ENCODE measurements at places on chromosomes 6 and 20.
A peak's percentile ranks its signal among the peaks of the same experiment; 100 is the strongest.

GRCh38 chr6:1738558-1739081, 128.9 kb downstream of the FOXC1 start:
- no peak for DNase-seq

DNA sequence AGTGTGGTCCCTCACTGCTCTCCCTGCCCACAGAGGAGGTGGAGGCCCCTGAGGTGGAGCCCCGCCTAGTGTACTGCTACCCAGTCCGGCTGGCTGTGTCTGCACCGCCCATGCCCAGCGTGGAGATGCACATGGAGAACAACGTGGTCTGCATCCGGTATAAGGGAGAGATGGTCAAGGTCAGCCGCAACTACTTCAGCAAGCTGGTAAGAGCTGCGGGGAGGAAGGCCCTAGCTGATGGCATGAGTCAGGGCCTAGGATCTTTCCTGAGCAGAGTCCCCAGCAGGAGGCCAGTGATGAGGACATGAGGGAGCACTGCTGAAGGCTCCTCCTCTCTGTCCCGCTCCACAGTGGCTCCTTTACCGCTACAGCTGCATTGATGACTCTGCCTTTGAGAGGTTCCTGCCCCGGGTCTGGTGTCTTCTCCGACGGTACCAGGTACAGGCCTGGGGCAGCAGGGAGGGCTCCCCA, 11.2 kb downstream of the PCIF1 start:
- DNase-seq, result no peak

- no peak for DNase-seq
These were observed 49.8 kb upstream of the ADTRP start for GRCh38 chr6:11828262-11828870.

DNA sequence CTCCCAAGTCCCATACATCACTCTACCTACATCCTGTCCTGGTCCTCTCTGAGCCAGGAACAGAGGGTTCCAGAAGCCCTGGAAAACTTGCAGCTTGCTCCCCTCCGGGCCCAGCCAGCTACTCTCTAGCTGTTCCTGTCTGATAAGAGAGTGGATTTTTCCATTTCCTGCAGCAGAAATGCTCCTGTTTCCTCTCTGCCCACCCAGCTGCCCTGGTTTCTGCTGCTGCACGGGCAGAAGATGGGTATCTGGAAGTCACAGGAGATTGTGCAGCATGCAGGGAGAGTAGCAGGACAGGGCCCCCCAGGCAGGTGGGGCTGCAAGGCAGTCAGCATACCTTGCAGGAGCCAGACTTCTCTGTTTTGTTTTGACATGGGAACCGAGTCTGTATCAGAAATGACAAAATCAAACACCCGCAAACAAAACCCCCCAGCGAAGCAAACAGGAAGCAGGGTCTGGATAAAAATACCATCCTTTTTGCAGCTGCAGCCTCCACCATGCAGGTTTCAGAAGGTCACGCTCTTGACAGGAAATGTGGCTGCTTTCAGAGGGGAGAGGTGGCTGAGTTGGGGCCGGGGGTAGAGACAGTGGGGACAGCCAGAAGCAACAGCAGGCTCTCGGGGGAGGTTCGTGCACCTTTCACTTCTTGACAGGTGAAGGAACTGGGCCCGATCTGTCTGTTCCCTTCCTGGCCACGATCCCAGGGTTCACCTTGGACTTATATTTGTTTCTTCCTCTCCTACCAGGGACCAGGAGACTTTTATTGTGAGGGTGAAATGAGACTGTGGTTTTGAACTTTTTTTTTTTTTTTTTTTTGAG, 50.8 kb upstream of the FAM83D start:
- no peak for DNase-seq

GRCh38 chr20:40948465-40949267, 80.0 kb upstream of the TOP1 start:
- DNase-seq, result no peak

GRCh38 chr6:2086326-2086965, 159.0 kb downstream of the GMDS start:
- no peak for DNase-seq

DNA sequence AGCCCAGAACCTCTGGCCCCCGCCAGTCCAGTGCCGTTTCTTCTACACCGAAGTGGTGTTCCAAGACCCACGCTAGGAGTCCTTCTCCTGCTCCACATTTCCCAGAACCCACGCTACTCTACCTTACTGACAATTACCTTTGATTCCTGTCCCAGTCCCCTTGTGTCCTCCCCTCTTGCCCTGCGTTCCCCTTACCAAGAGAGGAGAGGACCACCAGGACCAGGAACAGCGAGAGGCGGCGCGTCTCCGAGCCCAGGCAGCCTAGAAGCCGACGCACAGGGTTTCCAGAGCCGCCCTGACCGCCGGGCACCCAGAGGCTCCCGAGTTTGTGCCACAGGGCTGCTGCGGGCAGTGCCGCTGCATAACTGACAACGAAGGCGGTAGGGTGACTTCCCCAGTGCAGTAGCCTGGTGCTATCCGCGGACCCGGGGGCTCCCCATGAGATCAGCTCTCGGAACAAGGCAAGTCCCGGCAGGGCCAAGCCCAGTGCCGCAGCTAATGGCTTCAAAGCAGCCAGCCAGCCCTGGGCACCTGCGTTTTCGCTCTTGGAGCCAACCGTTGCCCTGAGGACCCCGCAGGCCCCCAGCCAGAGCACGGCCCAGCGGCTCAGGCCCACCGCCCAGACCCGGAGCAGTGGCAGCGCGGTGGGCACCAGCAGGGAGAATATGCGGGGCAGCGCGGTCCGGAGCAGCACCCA, 512 bp downstream of the TAP1 start:
- no peak for DNase-seq

DNA sequence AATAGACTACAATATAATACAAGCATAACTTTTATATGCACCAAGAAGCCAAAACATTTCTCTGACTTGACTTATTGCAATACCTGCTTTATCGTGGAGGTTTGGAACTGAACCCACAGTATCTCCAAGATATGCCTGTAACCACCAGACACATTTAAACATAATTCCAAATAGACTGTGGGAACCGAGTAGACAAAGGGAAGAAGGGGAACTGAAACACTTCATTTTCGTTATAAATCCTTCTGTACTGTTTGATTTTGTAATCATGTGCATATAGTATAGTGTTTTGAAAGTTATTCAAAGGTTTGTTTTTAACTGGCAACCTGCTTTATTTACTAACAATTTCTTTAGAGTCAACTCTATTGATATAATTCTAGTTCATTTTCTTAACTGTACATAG, 154.9 kb upstream of the BEND6 start:
- no peak for DNase-seq

DNA sequence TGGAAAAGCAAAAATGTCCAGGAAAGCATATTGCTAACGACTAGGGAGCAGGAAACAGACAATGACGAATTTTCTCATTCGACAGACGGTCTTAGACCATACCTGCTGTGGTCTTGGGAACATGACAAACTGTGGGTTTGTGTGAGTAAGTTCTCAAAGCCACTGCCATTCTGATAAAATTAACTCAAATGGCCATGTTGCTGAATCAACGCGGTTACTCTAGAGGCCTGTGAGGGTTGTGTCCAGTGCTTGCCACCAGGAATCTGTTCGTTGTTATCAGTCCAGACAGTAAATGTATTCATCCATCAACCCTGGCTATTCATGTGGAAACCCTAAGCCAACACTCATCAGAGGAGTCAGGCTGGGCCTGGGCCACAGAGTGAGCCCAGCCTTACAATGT, 124.3 kb downstream of the MYLK4 start:
- DNase-seq, result no peak

DNA sequence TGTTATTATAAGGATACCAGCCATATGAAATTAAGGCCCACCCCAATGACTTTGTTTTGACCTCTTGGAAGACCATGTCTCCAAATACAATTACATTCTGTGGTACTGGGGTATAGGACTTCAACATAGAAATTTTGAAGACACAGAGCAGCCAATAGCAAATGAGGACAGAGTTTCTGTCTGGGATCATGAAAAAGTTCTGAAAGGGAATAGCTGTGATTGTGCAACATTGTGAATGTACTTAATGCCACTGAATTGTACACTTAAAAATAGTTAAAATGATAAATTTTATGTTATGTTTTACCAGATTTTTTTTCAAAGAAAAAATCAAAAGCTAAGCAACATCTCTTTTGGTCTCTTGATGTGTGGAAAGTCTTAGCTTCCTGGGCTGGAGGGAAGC, 27.0 kb upstream of the AGPAT4 start:
- no peak for DNase-seq

- no peak for DNase-seq
These were observed 60.0 kb downstream of the JARID2 start for GRCh38 chr6:15305909-15306308.

- no peak for DNase-seq
These were observed 4.9 kb downstream of the SRMS start for GRCh38 chr20:63542696-63543095.

DNA sequence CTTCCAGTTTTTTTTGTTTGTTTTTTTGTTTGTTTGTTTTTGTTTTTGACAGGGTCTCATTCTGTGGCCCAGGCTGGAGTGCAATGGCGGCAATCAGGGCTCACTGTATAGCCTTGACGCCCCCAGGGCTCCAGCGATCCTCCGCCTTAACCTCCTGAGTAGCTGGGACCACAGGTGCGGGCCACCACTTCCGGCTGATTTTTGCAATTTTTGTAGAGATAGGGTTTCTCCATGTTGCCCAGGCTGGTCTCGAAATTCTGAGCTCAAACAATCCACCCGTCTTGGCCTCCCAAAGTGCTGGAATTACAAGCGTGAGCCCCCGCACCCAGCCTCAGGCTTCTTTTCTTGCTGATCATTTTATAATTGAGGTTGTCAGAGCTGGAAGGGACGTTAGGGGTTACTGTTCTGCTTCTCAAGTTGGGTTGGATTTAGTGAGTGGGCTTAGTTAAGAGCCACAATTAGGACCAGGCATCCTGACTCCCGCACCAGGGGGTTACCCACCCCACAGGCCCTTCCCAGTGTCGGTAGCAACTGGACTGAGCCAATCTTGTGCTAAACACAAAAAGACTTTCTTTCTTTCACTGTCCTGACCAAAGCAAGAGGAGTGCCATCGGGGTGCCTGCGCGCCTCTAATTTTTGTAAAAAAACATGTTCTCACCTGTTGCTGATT, 13.1 kb upstream of the ZSCAN9 start:
- no peak for DNase-seq

DNA sequence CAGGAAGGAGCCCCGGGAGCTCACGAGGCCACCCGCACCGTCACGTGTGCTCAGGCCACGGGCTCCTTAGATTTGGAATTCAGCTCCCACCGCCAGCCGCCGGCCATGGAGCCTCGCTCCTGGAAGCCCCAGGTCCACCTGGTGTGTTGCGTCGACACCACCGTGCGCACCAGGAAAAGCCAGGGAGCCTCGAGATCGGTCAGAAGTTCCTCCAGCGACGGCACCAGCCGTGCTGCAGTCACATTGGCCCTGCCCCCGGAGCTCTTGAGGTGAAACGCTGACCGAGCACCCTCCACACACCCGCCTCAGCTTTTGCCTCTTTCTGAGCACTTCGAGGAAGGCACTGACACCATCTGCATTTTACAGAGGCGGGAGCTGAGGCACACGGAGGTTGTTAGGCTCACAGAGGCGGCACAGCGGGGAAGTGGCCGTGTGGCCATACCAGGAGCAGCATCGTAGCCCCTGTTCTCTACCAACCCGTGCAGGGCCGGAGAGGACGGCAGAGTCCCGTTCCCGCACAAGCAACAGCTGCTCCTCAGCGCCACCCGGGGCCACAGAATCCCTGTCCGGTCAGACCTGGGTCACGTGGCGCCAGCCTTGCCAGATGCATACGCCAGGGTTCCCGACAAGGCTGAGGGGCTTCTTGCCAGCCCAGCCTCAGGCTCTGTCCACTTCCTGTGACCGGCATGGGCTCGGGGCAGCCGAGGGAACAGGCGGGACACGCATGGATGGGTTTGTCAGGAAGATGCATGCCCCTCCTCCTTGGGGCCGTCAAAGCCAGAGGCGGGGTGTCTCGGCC, 7.6 kb downstream of the NKAIN4 start:
- DNase-seq, result no peak

- no peak for DNase-seq
These were observed 7.4 kb downstream of the FKBP5 start for GRCh38 chr6:35681298-35681697.

DNA sequence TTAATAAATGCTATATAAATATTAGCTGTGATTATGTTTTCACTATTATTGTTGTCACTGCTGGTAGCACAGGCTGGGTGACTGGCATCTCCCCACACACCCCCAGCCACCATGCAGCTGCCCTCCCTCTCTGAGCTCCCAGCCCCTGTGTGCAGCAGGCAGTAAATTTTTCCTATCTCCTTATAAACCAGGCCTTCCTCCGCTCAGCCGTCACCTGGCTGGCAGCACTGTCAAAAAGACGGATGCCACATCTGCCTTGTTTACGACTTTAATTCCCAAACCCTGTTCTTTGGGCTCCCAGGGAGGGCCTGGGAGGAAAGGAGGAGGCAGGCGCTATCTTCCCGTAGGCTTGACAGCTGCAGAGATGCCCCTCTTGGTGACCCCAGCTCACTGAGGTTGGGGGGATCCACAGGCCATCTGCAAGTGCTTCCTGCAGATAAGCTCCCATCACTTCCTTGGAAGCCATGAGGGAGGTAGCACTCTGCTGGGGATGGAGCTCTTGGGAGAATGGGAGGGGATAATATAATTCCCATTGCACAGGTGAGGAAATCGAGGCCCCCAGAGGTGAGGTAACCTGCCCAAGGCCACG, 94.5 kb downstream of the GRM4 start:
- DNase-seq, result no peak

- DNase-seq, result no peak
These were observed 16.4 kb upstream of the KIF25 start for GRCh38 chr6:167980911-167981580.

- no peak for DNase-seq
These were observed 1.1 kb downstream of the NDRG3 start for GRCh38 chr20:36744764-36745191.

- no peak for DNase-seq
These were observed 2.0 kb downstream of the FYN start for GRCh38 chr6:111871207-111871606.

DNA sequence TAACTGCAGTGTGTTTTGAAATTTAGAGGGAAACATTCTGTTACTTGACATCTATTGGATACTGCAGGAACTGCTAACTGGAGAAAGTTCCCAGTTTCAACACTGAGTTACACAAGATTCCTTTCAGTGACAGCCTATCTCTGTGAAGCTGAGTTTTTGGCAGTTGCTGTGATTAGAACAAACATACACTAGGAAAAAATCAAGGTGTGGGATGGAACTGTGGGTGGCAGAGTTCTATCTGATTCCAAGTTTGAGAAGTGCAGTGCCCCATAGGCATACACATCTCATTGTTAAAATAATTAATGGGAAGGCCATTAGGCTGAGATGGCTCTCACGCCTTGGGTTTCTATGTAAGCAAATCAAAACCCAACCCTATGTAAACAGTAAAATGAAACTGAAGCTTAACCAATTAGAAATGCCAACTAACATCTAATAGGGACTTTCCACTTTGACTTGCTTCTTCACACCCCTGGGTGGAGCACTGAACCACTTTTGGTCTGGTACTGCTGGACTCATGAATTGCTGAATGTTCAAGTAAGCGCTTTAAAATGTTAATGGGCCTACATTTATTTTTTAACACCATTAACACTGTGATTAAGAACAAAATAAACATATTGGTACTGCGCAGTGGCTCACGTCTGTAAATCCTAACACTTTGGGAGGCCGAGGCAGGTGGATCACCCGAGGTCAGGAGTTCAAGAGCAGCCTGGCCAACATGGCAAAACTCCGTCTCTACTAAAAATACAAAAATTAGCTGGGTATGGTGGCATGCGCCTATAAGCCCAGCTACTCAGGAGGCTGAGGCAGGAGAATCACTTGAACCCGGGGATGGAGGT, 55.2 kb upstream of the TBC1D7 start:
- peak; percentile 12 for DNase-seq

All from SJSA1 (cell line).